ENCODE measurements at places on chromosomes 16 and 17.

- no peak for DNase-seq
Observed at GRCh38 chr16:82867485-82867884, 240.7 kb downstream of the CDH13 start.

GRCh38 chr16:29710227-29711219 lies 31.5 kb downstream of the QPRT start:
- DNase-seq = no peak

DNA sequence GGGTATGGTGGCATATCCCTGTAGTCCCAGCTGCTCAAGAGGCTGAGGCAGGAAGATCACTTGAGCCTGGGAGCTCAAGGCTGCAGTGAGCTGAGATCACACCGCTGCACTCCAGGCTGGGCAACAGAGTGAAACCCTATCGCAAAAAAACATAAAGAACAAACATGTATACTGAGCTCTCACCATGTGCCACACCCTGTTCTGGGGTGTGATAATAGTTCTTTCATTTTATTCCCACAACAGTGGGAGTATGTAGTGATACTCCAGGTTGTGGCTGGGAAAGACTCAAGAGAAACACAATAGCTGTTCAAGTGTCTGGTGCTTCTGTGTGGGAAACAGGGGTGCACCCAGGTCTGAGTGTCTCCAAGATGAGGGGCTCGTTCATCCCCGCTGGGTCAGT lies 90.7 kb downstream of the SOCS1 start:
- DNase-seq = no peak

GRCh38 chr16:53768167-53768566 lies 64.2 kb downstream of the FTO start:
- DNase-seq = no peak

DNA sequence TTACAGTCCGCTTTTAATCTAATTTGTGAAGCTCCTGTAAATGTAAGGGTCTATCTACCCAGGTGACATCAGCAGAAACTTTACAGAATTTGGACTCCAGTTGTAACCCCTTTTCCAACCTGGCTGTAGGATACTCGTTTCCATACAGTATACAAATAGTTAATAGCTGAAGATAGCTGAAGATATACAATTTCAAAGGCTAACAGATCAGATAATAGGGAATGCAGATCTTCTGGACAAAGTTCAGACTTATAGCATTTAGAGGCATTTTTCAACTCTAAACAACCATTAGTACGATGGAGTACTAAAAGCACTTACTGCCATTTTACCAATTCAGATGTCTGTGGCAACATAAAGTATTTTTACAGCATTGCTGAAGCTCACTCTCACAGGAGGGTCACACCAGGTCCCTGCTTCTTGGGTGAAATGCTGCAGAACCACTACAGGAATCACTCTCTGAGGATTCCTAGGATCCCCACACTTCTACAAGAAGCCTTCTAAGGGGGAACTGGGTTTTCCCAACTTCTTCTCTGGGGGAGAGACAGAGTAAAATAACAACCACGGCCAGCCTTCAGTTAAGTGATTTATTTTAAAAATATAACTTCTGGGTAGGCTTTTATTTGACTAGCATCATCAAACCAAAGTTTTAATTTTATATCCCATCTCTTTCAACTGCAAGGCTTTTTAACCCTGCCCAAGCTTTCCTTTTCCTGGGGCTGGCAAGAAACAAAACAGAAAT lies 2.9 kb downstream of the VEZF1 start:
- no peak for DNase-seq

- DNase-seq = peak; percentile 11
Observed at GRCh38 chr16:12083631-12084030, 107.1 kb downstream of the SNX29 start.

DNA sequence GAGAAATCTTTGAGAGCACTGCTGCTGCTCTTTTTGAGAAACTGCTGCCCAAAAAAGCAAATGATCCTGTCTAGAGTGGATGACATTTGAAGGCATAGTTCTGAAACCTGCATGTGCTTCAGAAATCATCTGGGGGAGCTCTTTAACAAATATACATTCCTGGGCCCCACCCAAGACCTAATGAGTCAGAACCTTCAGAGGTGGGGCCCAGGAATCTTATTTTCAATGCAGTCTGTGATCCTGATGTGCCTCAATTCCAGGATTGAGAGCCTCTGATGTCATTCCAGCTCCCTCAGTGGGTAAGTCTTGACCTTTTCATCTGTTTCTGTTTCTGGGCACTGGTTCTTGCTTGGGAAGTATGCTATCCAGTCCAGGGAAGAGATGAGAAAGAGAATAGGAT lies 42.3 kb downstream of the HNF1B start:
- no peak for DNase-seq

Measured in NCI-H2081 (cell line).